Placental pericyte (primary cell): ENCODE measurements at places on chromosomes 16 and 17. TPM values are rescaled to one million over a fixed set of nuclear protein-coding genes. Genes with fewer than 3 reads are reported as not detected.

Gene NPTX1
- total RNA-seq = 6.8 and 31.9 TPM in 2 replicates

Gene SCGB1C2
- not detected in 2 replicates for total RNA-seq

Gene COX10
- total RNA-seq = 14.2 and 23.6 TPM in 2 replicates

Gene C17orf78
- not detected in 2 replicates for total RNA-seq

Gene KRT222
- not detected in 2 replicates for total RNA-seq
